SJSA1 (cell line): ENCODE measurements at places on chromosomes 2 and 18. TPM values are rescaled to one million over a fixed set of nuclear protein-coding genes. Genes with fewer than 3 reads are reported as not detected.

The ZNF385B gene
- not detected in 2 replicates for total RNA-seq

The LONRF2 gene
- 0.81 TPM in 1 of 2 replicates, not detected in the other for total RNA-seq

The CNTNAP5 gene
- total RNA-seq = not detected in 2 replicates

The DHRS9 gene
- total RNA-seq = 0.11 and 0.19 TPM in 2 replicates

The SPATA3 gene
- total RNA-seq = not detected in 2 replicates

The HOXD11 gene
- total RNA-seq = not detected in 2 replicates

The SPAG16 gene
- total RNA-seq = 17.6 and 32.0 TPM in 2 replicates

The HDHD2 gene
- total RNA-seq = 14.3 and 17.4 TPM in 2 replicates

The CYP26B1 gene
- total RNA-seq = 0.03 TPM in 1 of 2 replicates, not detected in the other

DNA sequence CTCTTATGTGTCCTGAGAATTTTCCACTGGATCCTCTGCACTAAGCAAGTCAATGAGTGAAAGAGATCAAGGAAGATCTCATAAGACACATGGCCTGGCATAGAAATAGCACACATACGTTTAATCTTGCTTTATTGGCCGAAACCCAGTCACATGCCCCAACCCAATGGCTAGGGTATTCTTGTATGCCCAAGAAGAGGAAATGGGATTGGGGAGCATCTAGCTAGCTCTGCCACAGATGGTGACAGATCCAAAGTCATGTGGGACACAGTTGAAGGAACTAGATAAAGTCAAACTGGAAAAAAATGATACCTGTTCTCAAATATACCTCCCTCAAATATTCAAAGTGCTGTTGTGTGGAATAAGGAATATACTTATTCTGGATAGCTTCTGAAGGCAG, 74.7 kb downstream of the CD28 start:
- no peak for DNase-seq

GRCh38 chr2:44836174-44836573, 105.3 kb upstream of the SIX3 start:
- DNase-seq = peak; percentile 20

GRCh38 chr2:239140346-239141020, 260.3 kb downstream of the HDAC4 start:
- DNase-seq = peak; percentile 80

GRCh38 chr2:84077496-84077895, 381.6 kb downstream of the SUCLG1 start:
- DNase-seq = no peak

DNA sequence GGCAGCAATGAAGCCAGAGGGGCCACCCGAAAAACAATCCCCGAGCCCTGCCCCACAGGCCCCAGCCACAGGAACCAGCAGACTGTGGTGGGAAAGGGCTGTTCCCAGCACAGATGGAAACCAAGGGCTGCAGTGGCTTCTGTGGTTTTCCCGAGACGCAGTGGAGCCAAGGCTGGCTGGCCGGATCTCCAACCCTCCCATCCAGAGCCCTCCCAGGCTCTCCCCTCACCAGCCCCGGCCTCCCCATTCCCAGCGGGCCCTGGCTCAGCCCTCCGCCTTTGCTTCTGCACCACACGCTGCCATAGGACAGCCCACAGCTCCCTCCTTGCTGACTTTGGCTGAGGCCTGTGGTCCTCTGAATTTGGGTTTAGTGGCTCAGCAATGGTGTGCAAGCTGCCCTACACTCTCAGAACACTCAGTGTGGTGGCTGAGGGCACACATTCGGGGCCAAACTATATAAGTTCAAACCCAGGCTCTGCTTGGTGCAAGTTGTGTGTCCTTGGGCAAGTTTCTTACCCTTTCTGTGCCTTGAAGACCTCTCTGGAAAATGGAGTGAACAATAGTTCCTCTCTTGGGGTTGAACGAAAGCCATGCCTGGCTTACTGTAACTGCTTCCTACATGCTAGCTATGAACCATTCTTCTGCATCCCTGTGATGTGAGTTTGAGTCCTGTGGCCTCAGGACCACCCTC, 200.1 kb downstream of the SMAD7 start:
- DNase-seq = no peak

DNA sequence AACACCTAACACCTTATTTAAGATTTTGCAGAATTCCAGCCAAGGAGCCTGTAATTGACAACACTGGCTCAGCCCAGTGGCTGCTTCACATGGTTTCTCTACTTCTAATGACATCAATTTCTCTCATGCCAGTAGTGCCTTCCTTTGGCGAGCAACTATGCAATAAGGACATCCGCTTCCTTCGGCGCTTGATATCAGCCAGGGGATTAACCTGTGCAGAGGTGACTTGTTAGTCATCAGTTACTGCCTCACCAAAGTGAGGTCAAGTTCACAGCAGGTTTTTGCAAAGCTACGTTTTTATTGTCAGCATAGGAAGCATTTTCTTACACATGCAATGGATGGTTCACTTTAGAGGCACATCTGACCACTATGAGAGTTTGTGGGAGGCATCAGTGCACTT, 24.0 kb upstream of the EDAR start:
- DNase-seq = no peak

- DNase-seq = no peak
Observed at GRCh38 chr18:67510831-67511230, 5.7 kb downstream of the DSEL start.

- DNase-seq = no peak
Observed at GRCh38 chr2:211103989-211104388, 547.6 kb downstream of the CPS1 start.

DNA sequence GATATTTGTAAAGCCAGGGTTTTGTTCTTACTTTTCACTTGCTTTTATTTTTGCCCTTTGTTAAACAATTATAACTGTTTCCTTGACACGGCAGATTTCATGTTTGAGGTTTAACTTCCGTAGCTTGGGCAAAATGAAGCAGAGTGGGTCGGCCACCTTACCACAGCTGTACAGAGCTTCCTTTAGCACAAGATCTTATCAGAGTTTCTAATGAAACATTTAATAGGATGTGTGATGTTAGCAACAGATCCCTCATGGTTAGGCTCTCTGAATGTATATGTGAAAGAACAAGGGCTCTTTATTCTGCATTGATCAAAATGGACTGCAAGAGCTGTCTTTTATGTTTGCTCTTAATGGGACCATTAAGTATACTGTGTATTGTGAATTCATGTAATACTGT, 22.3 kb downstream of the RNF125 start:
- no peak for DNase-seq

GRCh38 chr2:119352357-119352756, 14.3 kb downstream of the C2orf76 start:
- DNase-seq = no peak

DNA sequence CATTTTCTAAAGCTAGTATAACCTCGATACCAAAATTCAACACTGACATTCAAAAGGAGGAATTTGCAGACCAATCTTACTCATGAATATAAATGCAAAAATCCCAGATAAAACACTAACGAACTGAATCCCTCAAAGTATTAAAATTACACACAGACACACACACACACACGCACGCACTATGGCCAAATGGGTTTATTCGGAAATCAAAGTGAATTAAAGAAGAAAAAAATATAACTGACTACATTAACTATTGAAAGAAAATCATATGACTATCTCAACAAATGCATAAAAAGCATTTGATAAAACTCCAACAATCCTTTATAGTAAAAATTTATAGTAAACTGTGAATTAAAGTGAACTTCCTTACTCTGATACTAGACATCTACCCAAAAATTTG, 97.9 kb upstream of the HNRNPA3 start:
- DNase-seq = no peak

DNA sequence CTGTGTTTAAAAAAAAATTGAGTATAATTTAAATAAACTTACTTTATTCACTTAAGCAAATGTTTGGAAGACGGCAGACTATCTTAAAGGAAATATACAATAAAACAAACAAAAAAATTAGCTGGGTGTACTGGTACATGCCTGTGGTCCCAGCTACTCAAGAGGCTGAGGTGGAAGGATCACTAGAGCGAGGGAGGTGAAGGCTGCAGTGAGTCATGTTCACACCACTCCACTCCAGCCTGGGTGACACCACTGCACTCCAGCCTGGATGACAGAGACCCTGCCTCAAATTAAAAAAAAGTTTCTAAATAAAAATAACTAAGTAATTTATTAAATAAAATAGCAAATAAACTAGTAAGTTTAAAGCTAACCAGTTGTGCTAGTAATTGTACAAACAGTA, 7.5 kb downstream of the PUM2 start:
- DNase-seq = no peak

DNA sequence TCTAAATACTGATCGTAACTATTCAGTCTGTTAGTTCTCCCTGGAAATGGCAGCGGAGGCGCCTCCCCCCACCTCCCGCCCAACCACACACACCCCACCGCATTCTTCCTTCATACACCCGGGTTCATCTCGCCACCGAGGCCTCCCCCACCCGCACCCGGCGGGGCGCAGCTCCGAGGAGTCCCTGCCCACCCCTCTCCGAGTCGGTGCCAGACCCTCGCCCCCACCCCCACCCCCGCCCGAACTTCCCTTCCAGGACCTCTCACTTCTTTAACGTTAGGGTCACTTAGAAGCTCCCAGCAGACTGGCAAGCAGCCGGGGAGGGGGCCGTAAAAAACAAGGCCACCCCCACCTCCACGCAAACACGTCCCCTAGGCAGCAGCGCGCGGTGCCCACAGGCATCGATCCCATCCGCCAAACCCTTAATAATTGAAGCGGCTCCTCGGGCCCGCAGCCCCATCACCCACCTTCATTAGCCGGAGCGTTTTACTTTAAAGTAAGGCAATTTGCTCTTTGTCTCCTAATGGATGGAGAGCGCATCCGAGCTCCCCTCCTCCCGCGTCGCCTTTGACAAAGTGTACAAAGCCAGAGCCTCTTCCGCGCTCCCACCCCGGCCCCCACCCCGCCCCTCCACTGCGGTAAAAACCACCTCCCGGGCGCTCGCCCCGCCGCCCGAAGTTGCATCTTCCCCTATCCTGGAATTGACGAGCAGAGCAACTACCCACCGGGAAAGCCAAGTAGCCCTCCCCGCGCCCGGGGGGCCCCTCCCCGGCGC, 624 bp downstream of the ZNF516 start:
- no peak for DNase-seq

- no peak for DNase-seq
Observed at GRCh38 chr18:54717673-54718407, 110.4 kb upstream of the RAB27B start.

GRCh38 chr2:202588647-202589581, 45.9 kb upstream of the FAM117B start:
- DNase-seq = peak; percentile 75

- peak; percentile 91 for DNase-seq
Observed at GRCh38 chr2:189933911-189934399, 128.6 kb downstream of the MSTN start.

DNA sequence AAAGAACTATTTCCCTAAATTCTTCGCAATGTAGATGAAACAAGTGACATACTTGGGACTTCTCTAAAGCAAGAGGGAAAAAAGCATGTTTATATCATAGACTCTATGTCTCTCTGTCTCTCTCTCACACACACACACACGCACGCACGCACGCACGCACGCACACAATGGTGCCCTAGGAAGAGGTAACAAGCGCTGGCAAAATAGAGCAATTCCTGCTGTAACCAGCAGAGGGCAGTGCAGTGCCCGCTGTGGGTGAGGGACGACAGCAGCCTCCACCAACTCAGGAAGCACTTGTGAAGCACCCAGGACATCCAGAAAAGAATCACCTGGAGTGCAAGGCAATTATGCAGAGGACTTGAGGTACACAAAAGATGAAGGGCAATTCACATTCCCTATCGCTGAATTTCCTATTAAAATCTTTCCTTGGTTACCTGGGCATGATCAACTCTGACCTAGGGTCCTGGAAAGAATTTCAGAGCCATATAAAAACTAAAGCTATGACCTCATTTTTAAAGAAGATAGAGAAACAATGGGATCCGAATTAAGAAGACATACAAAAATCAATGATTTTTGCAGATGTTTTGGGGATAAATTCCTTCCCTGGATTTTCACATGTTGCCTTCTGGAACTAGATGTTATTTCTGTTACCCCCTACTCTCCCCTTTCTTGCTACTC, 166.4 kb downstream of the PDE11A start:
- peak; percentile 41 for DNase-seq
